ENCODE measurements at places on chromosomes 7 and 10.

GRCh38 chr10:128541926-128542475, 415.8 kb upstream of the MKI67 start:
- no peak for DNase-seq

GRCh38 chr10:34742456-34742855, 72.6 kb downstream of the PARD3 start:
- no peak for DNase-seq

GRCh38 chr7:151515276-151515565, 4.5 kb downstream of the RHEB start:
- no peak for DNase-seq

- DNase-seq: no peak
Measured at GRCh38 chr7:2771274-2771731, 72.8 kb downstream of the GNA12 start.

GRCh38 chr10:109517748-109518147, 405.6 kb downstream of the XPNPEP1 start:
- DNase-seq: no peak

GRCh38 chr7:119219663-119220062, 995.2 kb downstream of the ANKRD7 start:
- DNase-seq: no peak

- DNase-seq: no peak
Measured at GRCh38 chr7:148266795-148267194, 323.8 kb upstream of the C7orf33 start.

GRCh38 chr7:94360926-94361325, 33.8 kb upstream of the COL1A2 start:
- no peak for DNase-seq

GRCh38 chr10:110394898-110395297, 90.2 kb upstream of the SMNDC1 start:
- no peak for DNase-seq

Measured in activated CD4-positive, CD25-positive, alpha-beta regulatory T cell treated with anti-CD3 and anti-CD28 coated beads, Interleukin-2, amount 50 U/mL, for 16 hours (primary cell).